ENCODE measurements at places on chromosomes 7 and 10. TPM values are rescaled to one million over a fixed set of nuclear protein-coding genes. Genes with fewer than 3 reads are reported as not detected.
A peak's percentile ranks its signal among the peaks of the same experiment; 100 is the strongest.

The FZD1 gene
- total RNA-seq = 3.4 TPM

The INSYN2A gene
- total RNA-seq = not detected

The NUTM2B gene
- total RNA-seq = 0.16 TPM

The C10orf105 gene
- not detected for total RNA-seq

The AGBL3 gene
- 1.0 TPM for total RNA-seq

The NPFFR1 gene
- total RNA-seq = not detected

The DDC gene
- 1.3 TPM for total RNA-seq

The MSS51 gene
- 25.7 TPM for total RNA-seq

The CYP17A1 gene
- total RNA-seq = not detected

The CRYGN gene
- total RNA-seq = not detected

DNA sequence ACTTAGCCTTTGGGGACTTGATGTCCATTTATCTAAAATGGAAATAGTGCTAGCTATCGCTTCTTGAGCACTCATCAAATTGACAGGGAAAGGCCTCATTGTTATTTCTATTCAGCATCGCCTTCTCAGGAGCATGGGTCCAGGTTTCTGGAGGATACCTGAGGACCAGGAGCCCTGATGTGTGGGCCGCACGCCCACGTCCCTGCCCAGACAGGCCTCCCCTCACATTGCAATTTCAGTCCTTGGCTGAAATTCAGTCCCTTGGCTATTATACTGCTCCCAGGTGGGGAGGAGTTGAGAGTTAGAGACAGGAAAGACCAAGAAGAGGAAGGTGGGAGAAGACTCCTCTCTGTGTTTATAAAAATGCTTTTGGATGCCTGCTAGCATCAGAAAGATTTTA lies 38.9 kb downstream of the GPRIN2 start:
- no peak for DNase-seq

GRCh38 chr10:29256019-29256418 lies 32.9 kb upstream of the LYZL1 start:
- DNase-seq = no peak

DNA sequence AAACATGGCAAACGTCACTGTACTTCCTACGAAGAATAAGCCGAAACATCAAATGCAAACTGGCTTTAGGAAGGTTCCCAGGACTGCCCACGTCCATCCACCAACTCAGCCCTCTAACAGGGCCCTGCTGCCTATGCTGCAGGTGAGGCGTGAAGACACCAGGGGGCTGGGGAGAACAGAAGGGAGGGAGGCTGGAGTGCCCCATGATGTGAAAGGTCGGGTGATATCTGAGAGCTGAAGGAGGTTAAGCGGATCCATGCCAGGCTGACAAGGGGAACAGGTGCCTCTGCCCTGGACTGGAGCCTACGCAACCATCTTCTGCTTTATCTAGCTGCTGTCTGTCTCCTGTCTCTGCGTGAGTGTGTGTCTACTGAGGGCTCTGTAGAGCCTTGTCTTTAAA lies 40.2 kb upstream of the ATP6V0A4 start:
- DNase-seq = no peak

GRCh38 chr7:44922351-44922694 lies 37.0 kb upstream of the PURB start:
- no peak for DNase-seq

DNA sequence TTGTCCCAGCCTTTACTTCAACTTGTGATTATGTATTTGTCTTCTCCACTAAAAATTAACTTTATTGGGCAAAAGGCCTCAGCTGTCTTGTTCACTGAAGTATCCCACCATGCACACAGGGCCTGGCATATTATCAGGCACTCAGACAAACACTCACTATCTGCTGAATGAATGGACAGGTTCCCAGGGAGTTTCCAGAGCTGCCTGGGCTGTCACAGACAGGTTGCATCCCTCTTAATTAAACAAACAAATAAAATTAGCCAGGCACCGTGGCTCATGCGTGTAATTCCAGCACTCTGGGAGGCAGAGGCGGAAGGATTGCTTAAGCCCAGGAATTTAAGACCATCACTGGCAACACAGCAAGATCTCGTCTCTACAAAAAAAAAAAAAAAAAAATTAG lies 1.5 kb upstream of the TSPAN14 start:
- no peak for DNase-seq

- peak; percentile 16 for DNase-seq
Measured at GRCh38 chr7:37421861-37422500, 26.7 kb downstream of the ELMO1 start.

- DNase-seq = no peak
Measured at GRCh38 chr10:11424456-11425295, 186.8 kb downstream of the USP6NL start.

DNA sequence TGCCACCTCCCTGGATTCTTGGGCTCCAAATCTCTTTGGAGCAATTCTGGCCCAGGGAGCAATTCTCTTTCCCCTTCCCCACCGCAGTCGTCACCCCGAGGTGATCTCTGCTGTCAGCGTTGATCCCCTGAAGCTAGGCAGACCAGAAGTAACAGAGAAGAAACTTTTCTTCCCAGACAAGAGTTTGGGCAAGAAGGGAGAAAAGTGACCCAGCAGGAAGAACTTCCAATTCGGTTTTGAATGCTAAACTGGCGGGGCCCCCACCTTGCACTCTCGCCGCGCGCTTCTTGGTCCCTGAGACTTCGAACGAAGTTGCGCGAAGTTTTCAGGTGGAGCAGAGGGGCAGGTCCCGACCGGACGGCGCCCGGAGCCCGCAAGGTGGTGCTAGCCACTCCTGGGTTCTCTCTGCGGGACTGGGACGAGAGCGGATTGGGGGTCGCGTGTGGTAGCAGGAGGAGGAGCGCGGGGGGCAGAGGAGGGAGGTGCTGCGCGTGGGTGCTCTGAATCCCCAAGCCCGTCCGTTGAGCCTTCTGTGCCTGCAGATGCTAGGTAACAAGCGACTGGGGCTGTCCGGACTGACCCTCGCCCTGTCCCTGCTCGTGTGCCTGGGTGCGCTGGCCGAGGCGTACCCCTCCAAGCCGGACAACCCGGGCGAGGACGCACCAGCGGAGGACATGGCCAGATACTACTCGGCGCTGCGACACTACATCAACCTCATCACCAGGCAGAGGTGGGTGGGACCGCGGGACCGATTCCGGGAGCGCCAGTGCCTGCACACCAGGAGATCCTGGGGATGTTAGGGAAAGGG lies 913 bp downstream of the NPY start:
- DNase-seq = no peak

DNA sequence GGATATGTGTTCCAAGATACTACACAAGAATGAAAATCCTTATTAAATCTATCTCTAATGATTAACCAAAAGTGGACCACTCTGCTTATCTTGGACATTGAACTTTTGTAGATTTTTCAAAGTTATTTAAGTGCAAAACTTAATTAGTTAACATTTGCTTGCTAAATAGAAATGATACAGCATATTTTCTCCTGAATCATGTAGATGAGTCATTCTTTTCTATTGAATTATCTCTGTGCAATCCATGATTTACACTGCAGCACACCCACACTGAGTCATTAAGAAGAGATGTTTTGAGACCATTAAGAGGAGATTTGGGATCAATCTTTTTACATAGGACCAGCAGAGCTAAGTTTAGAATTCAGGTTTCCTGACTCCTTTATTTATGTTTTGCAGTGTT lies 6.6 kb upstream of the ABCC2 start:
- no peak for DNase-seq

DNA sequence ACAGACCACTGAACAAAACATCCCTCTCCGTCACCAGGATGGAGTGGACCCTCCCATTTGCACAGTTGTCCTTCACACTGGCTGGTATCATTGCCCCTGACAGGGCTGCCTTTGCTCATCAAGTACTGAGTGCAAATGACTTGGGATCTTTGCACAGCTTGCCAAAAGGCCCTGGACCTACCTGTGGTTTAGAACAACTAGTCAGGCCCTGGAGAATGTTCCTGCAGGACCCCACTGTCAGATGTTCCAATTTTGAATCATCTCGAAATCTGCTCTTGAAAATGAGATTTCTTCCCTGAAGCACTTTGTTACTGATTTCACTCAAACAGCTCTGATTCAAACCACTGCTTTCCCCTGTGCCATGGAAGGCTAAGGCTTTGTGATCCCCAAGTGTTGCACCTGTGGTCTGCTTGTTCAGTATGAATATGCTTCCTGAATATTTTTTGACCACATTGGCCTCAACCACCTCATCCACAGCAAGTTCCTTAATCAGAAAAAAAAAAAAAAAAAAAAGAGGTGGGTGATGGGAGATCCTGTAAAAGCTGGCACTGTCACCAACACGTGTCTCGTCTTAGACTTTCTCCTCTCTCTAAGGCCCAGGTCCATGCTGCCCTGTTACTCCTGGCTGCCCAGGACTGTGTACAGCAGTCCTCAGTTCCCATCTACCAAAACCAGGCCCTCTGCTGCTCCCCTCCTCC lies 2.7 kb upstream of the AOAH start:
- DNase-seq = no peak

- no peak for DNase-seq
Measured at GRCh38 chr10:127148933-127149220, 47.5 kb downstream of the INSYN2A start.

Measured in gastrocnemius medialis (tissue), 4 donors.